ENCODE measurements at places on chromosomes 6 and 20.
A peak's percentile ranks its signal among the peaks of the same experiment; 100 is the strongest.

- DNase-seq, result no peak
These were observed 99.6 kb upstream of the TMEM170B start for GRCh38 chr6:11437824-11438459.

- DNase-seq, result peak; percentile 86
These were observed 160.1 kb downstream of the ZMYND8 start for GRCh38 chr20:47196091-47197081.

- DNase-seq, result no peak
These were observed 196.5 kb upstream of the IRAK1BP1 start for GRCh38 chr6:78670802-78671201.

DNA sequence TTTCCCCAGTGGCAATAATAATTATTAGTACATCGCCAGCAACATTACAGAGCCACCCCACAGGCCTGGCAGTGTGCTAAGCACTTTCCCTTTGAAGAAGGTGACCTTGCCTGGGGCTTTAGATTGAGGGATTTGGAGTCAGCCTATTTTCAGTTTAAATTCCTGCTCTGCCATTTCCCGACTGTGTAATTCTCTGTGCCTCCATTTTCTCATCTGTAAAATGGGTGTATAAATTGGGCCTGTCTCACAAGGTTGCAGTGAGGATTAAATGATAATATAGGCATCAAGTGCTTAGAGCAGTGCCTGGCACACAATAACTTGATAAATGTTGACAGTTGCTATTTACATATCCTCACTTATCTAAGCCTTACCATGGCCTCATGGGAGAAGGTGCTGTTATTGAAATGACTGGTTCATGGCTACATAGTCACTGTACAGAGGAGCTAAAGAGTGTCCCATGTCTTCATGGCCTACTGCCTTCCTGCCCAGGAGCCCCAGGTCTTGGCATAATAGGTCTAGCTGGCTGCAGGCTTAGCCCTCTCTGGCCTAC, 5.1 kb upstream of the SCRT2 start:
- DNase-seq, result no peak

GRCh38 chr20:54704032-54704635, 228.7 kb downstream of the DOK5 start:
- DNase-seq, result no peak

DNA sequence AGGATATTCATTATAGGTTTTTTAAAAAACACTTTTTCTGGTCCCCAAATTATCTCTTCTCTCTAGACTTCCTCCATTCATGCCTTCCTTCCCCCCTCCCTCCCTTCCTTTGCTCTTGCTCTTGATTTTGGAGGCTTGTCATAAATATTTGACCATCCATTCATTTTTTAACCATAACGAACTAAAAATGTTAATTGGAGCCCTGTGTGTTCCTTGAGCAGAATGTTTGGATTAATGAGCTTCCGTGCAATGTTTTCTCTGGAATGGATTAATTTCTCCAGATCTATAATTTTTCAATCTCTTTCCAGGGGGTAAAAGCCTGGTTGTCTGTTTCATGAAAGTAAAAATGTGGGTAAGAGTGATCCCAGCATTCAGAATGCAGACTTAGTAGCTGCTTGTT, 155.5 kb downstream of the ESR1 start:
- DNase-seq, result no peak

DNA sequence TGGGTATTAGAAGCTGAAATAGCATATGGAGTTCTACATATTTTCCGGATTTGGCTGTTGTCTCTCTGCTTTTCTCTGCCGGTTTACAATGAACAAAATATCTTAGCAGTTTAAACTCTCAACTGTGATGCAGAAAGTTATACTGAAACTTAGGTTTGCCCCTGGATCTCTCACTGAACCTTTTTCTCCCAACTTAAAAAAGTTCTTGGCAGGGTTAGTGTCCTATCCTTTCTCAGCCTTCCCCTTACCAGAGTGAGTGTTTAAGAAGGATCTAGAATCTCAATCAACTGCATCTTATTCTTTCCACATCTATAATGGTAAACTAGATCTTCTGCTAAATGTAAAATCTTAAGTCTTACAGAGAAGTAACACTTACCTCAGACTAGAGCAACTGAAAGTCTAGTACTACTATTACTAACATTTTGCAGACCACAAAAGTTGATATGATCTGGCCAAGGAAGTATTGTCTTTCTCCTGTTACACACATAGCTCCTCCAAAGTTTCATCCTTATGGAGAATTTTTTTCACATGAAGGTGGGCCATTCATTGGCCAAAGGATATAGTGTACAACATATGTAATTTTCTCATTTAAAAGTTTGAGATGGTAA, 392.3 kb upstream of the RUNX2 start:
- no peak for DNase-seq

- DNase-seq, result no peak
These were observed 37.9 kb downstream of the MAFB start for GRCh38 chr20:40651151-40651550.

GRCh38 chr6:15989397-15989796, 139.5 kb upstream of the MYLIP start:
- no peak for DNase-seq

GRCh38 chr6:74872754-74873476, 332.9 kb downstream of the COL12A1 start:
- no peak for DNase-seq

- DNase-seq, result no peak
These were observed 29.9 kb downstream of the PHACTR2 start for GRCh38 chr6:143707697-143708096.

- DNase-seq, result no peak
These were observed 40.5 kb downstream of the BEND6 start for GRCh38 chr6:56995347-56995902.

GRCh38 chr6:45478240-45478639, 100.5 kb upstream of the SUPT3H start:
- no peak for DNase-seq

DNA sequence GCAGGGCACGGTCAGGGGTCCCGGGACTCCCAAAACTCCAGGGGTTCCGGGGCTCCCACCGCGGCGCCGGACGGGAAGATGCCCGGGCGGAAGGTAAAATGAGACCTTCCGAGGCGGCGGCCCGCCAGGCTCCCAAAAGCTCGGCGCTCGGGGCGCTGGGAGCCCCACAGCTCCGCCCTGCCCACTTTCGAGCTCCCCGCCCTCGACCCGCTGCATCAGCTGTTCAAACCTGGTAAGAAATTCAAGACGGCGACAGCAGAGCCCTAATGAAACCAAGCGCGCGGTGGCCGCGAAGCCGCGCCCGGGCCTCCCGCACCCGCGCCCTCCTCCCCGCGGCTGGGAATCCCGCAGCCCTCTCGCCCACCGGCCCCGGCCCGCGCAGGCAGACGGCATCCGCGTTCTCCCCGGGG, 369 bp downstream of the SLC4A11 start:
- DNase-seq, result peak; percentile 63

GRCh38 chr6:4575714-4576113, 200.5 kb upstream of the CDYL start:
- DNase-seq, result no peak

DNA sequence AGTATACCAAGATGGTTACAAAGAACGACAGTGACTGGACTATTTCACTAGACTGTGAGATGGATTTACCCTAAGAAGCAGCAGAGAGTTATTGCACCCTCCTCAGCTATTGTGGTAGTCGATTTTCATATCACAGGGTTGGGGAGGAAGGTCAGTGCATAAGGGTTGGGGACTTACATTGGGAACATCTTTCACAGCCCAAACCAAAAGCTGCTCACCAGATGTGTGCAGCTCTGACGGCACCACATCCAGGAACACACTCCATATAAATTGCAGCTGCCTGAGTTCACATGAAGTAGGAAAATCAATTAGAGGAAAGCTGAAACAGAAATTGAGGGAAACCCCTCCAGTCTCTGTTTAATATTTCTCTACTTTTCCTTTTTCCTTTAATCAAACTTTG, 470.5 kb upstream of the NRSN1 start:
- no peak for DNase-seq

DNA sequence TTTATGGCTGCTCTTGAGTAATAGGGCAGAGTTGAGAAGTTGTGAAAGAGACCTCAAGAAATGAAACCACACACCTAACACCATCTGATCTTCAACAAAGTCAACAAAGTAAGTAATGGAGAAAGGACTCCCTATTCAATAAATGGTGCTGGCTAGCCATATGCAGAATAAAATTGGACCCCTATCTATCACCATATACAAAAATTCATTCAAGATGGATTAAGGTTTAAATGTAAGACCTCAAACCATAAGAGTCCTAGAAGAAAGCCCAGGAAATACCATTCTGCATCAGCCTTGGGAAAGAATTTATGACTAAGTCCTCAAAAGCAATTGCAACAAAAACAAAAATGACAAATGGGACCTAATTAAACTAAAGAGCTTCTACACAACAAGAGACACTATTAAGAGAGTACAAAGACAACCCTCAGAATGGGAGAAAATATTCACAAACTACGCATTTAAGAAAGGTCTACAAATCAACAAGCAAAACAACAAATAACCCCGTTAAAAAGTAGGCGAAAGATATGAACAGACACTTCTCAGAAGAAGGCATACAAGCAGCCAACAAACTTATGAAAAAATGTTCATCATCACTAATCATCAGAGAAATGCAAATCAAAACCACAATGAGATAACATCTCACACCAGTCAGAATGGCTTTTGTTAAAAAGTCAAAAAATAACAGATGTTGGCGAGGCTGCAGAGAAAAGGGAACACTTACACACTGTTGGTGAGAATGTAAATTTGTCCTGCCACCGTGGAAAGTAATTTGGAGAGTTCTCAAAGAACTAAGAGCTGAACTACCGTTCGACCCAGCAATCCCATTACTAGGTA, 4.0 kb downstream of the MAP3K5 start:
- no peak for DNase-seq

- no peak for DNase-seq
These were observed 3.7 kb upstream of the FKBPL start for GRCh38 chr6:32133786-32134185.

DNA sequence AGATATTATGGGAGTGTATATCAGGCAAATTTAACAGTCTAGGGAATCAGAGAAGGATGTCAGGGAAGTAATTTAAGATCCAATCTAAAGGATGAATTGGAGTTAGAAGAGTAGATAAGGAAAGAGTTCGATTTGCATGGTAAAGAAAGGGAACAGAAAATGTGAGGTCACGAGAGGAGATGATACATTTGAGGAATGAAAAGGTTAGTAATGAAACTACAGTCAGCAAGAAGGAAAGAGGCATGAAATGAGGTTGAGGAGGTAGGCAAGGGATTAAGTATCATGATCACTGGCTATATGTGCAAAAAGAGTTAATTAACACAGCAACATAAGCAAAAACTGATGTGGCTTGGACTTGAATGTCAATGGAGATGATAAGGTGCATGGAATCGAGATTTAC, 22.4 kb downstream of the ZNF318 start:
- no peak for DNase-seq

GRCh38 chr6:43723737-43724295, 36.2 kb upstream of the MRPS18A start:
- DNase-seq, result peak; percentile 75

GRCh38 chr6:136251394-136251793, 1.3 kb upstream of the MTFR2 start:
- DNase-seq, result no peak

DNA sequence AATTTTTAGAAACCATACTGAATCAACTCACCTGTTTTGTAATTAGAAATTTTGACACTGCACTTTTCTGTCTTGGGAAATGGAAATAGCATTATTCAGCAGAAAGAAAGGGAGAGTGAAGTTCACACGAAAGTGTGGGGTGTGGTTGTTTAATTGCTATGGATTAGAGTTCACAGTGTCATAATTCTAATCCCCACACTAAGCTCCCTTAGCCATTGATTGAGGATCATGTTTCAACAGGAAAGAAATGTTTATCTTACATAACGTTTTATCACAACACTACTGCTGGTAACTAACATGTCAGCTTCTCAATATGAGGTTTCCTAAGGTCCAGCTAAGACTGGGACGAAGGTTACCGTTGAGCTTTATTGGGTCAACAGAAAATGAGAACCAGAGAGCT, 31.4 kb upstream of the GSTA5 start:
- DNase-seq, result no peak

GRCh38 chr6:134453792-134454510, 136.0 kb upstream of the SGK1 start:
- no peak for DNase-seq

GRCh38 chr6:128327890-128328289, 192.5 kb downstream of the PTPRK start:
- no peak for DNase-seq

- no peak for DNase-seq
These were observed 78.1 kb upstream of the EZR start for GRCh38 chr6:158897236-158897635.

DNA sequence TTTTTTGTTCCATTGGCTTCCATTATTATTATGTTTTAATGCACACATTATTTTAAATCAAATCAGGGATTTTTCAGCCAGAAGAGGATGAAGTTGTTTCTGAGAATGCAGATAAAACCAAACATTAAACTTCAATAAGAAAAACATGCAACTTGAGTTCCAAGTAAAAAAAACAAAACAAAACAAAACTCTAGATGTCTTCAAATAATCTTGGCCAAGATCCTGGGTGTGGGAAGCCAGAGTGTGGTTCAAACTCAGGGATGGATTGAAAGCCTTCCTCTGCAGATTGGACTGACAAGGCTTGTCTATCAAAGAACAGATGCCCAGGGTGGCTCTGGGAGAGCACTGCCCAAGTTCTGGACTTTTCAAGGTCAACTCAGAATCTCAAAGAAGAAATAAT, 134.1 kb downstream of the LCA5 start:
- no peak for DNase-seq

- DNase-seq, result peak; percentile 39
These were observed 23.2 kb upstream of the AKIRIN2 start for GRCh38 chr6:87724983-87725811.

DNA sequence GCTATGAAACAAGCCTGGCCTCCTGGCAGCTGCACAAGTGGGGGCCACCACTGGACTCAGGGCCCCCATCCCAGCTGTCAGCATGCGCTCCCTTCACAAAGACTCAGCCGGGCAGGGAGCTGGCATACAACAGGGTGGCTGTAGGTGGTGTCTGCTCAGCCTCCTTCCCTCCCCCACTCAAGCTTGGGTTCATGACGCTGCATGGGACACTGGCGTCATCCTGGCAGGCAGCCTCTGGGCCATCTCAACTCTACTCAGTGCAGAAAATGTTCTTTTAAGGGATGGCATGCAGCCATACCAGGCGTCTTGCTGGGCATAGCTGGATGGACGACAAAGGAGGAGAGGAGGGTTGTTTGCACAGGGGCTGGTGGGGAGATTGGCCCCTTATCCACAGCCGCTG, 30.5 kb downstream of the SAYSD1 start:
- no peak for DNase-seq

- no peak for DNase-seq
These were observed 71.6 kb upstream of the DST start for GRCh38 chr6:56714273-56714672.

GRCh38 chr6:55210952-55211351, 36.6 kb downstream of the HCRTR2 start:
- no peak for DNase-seq

GRCh38 chr20:50040432-50041245, 57.9 kb downstream of the SNAI1 start:
- DNase-seq, result no peak

DNA sequence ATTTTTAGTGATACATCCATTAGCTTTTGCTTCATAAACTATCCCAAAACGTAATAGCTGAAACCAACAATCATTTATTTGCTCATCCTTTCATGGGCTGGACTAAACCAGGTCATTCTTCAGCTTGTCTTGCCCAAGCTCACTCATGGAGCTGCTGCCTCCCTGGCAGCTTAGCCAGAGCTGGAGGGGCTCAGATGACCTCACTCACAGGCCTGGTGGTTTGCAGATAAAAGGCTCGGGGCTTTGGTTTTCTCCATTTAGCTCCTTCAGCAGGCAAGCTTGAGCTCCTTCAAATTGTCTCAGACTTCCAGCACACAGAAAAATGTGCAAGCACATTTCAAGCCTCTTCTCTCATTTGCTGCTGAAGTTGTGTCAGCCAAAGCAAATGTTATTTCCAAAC, 139.1 kb downstream of the BTBD3 start:
- no peak for DNase-seq

Measured in germinal center (tissue), 1 donor.